Hematopoietic multipotent progenitor cell treated with erythropoietin and hydrocortisone succinate and interleukin-3 and kit ligand, for 4 days (in vitro differentiated cells): ENCODE measurements at places on chromosomes 5 and 9.

DNA sequence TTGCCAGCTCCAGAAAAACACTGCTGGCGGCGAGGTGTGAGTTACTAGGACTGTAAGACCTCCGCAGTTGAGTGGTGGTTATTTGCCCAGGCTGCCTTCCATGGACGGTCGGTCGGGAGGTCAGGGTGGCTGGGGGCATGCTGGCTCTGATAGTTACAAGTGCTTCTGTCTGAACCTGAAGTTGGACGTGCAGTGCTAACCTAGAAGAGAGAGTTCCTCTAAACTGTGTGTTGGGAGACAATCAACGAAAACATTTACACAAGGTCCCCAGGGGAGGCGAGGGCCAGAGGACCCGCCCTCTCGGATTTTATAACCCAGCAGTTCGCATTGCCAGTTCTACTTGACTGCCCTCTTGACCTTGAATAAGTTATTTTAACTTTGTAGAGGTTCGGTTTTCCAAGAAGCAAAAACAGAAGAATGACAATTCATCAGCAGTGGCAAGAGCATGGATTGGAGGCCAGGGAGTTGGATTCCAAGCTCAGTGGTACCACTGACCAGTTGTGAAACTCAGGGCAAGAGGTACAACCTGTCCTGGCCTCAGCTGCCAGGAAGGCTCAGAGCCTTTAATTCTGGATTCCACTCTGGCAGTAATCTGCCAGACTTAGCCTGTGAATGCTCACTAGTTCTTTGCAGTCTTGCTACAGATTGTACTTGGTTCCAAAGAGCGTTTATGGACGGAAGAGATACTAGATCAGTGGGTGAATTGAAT is 28.7 kb upstream of the PDE8B start:
- DNase-seq, result no peak

GRCh38 chr5:132915681-132916080 is 42.2 kb downstream of the LEAP2 start:
- peak; percentile 15 for DNase-seq

DNA sequence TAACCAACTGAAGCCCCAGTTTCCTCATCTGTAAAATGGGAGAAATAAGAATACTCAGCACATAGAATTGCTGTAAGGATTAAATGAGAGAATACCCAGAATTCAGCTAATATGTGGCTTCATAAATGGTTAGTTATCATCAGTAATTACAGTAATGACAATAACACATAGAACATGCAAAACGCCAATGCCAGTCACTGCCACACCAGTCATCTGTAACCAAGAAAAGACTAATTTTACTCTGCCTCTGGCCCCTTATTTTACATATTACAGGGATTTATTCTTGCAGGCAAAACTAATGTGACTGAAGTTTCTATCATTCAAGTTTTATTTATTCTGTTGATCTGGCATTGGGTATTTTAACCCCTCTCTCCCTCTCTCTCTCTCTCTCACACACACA is 46.5 kb downstream of the EBF1 start:
- DNase-seq, result no peak

DNA sequence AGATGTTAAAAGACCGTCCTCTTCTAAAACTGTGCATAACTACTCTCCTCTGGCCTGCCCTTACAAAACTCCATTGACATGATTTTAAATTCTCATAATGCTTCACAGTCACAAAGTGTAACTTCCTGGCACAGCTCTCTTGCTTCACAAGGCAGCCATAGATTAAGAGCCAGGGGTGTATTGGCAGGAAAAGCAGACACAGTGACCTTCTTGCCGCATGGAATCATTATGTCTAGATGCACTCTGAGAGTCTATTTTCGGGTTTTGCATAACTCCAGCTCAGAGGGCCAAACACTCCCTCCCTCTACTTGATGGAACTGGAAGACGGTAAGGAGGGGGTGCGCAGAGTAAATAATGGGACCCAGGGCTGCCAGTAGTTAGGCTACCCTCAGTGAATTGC is 110.1 kb downstream of the MARCHF3 start:
- DNase-seq, result no peak

DNA sequence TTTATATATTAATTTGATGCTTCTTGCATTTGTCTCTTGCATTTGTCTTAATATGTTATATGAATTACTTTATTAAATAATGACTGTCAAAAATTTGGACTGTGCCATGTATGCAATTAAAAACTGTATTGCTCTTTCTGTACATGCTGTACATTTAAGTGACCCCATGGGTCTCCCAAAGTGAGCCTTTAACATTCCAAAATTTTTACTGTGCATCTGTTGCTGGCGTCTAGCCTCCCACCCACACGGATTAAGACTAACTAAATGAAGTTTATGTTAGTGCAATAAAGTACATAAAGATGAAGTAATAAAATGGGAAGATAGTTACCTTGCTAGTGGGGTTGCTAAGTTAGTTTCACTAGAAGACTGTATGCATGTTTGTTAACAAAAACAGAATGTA is 48.5 kb downstream of the ADAMTS19 start:
- DNase-seq, result no peak
